Activated T-helper 1 cell treated with anti-CD3 and anti-CD28 coated beads, Interleukin-2, amount 50 U/mL, for 16 hours (primary cell): ENCODE measurements at places on chromosomes 1 and 21.

DNA sequence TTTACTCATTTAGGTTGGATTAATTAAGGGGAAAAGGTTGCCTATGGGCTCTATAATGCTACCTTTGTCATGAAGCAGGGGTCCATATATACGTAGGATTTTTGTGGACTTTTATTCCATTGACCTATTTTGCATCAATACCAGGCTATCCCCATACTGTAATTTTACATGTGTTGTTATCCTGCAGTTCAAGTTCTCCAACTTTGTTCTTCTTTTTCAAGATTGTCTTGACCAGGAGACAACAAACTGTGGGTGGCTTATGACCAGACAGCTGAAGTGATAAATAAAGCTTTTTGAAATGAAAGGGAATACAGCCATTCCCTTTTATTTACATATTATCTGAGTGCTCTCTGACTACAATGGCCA lies 345.7 kb downstream of the BARHL2 start:
- no peak for DNase-seq

- no peak for DNase-seq
Measured at GRCh38 chr1:211551638-211552460, 27.1 kb downstream of the SLC30A1 start.

- DNase-seq: no peak
Measured at GRCh38 chr21:44052071-44052829, 40.1 kb downstream of the TRAPPC10 start.

DNA sequence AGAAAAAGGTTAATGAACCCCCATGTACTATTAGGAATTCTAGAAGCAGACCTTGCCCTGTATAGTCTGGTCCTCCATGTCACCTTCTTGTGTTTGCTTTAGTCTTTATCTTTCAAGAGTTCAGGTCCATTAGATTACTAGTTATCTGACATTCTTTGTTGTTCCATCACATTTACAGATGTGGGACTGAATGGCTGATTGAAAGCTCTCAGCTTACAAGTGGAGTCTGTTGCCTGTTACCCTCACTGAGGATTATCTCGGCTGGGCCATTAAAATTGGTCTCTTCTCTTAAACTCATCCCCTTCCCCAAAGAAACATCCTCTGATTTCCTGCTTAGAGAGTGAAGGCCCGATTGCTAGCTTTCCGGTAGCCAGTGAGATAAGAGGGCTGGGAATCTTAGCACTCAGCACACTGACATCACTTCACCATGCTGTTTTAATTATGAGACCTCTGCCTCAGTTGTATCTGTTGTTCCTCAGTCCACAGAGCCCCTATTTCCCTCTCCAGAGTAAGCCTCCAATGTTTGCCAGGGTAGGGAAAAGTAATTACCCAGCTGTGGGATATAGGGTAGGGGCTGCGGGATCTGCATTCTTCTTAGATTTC lies 76.8 kb downstream of the LPGAT1 start:
- DNase-seq: no peak

GRCh38 chr21:46322351-46323226 lies 1.1 kb downstream of the C21orf58 start:
- DNase-seq: no peak
